ENCODE measurements at places on chromosomes 3 and 15.

- DNase-seq = no peak
These were observed 4.5 kb upstream of the MRPS22 start for GRCh38 chr3:139339219-139339906.

GRCh38 chr15:34493001-34493400 lies 55.4 kb upstream of the GOLGA8A start:
- no peak for DNase-seq

GRCh38 chr15:49789436-49789835 lies 168.6 kb downstream of the DTWD1 start:
- DNase-seq = no peak

DNA sequence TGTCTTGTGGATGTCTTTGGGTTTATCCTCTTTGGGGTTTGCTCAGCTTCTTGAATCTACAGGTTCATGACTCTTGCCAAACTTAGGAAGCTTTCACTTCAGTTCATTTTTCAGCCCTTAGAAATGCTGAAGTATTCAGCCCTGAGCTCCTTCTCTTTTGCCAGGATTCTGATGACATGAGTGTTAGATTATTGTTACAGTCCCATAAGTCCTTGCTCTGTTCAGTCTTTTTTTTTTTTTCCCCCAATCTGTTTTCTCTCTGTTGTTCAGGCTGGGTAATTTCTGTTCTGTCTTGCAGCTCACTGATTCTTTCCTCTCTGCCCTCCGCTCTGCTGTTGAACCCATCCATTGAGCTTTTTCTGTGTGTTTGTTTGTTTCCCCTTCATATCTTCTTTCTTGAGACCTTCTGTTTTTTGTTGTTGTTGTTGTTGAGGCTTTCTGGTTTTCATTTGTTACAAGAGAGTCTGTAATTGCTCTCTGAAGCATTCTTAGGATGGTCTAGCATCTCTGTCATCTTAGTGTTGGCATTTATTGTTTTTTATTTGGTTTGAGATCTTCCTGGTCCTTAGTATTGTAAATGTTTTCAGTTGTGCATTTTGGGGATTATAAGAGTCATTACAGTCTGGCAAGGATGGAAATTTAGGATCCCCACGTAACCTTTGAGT lies 18.4 kb downstream of the LRCH3 start:
- no peak for DNase-seq

GRCh38 chr3:49411535-49411967 lies 225 bp downstream of the RHOA start:
- no peak for DNase-seq

DNA sequence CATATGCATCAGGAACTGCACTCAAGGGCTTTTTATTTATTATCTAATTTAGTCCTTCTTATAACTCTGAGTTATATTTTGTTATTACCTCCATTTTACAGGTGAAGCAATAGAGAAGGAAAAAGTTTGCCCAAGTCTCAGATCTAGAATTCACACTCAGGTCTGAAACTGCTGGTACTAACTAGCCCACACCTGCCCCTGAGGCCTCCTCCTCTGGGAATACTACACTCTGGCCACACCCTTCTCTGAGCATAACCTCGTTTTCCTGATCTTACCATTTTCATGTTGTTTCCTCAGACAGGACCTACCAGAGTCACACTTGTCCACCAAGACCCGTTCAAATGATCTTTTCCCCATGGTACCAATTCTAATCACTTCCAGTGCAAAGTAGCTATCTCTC lies 94.1 kb upstream of the CHRM5 start:
- DNase-seq = no peak

DNA sequence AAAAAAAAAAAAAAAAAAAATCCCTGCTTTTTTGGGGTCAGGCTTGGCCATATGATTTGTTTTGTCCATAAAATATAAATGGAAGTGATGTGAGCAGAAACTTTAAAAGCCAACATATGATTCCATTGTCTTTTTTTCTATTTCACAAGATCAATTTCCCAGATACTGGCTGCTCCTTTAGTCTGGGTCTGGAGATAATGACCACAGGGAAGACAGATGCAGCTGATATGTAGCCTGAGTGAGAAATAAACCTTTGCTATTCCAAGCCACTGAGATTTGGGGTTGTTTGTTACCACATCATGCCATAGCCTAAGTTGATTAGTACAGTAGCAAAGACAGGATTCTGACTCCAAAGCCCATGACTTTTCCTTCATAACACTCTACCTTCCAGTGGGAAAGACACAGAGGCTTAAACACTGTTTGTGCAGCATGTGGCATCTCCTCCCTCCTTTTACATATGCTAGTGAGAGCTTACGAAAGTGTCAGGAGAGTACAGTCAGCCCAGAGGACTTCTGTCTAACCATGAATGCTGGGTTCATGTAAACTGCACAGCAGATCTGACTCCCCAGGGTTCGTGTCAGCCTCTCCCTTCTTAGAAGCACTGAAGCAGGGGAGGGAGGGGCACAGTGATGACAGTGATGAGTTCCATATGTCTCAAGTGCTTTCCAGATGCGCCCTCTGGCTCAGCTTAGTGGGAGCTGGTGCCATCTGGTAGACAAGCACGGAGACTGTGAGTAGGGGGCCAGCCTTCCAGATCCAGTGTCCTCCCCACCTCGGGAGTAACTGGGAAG lies 36.7 kb upstream of the SLC7A14 start:
- peak; percentile 42 for DNase-seq

Data from NCI-H446 (cell line).